ENCODE measurements at places on chromosomes 1 and 21.

DNA sequence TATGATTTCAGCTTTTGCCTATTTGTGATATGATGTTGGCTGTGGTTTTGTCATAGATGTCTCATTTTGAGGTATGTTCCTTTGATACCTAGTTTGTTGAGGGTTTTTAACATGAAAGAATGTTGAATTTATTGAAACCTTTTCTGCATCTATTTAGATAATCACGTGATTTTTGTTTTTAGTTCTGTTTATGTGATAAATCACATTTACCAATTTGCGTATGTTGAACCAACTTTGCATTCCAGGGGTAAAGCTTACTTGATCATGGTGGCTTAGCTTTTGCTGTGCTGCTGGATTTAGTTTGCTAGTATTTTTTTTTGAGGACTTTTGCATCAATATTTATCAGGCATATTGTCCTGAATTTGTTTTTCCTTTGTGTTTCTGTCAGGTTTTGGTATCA, 26.5 kb upstream of the IFI16 start:
- no peak for DNase-seq

- no peak for DNase-seq
Observed at GRCh38 chr1:208951908-208952307, 631.6 kb upstream of the CAMK1G start.

GRCh38 chr1:11256299-11256698, 6.1 kb downstream of the MTOR start:
- DNase-seq: no peak

DNA sequence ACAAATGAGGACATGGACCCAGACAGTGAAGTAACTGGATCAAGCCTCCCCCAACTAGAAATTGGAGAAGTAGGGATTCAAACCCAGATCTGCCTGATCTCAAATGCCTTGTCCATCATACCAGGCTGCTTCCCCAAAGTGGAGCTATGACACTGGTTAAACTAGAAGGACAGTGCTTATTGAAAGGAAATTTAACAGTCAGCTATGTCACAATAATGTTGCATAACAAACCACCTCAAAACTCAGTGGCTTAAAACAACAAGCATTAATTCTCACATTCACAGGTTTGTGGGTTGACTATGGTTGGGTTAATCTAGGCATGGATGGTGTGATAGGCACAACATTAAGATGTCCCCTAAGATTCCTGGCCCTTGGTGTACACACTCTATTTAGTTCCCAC, 107.1 kb downstream of the TAS1R2 start:
- no peak for DNase-seq

GRCh38 chr1:208431721-208432120, 187.5 kb upstream of the PLXNA2 start:
- DNase-seq: no peak

Measured in T-helper 2 cell treated with Interferon-gamma antibody and Interleukin-4, amounts not matched to agents 5 μg/mL and 100 μg/mL, for 36 hours (primary cell).